ENCODE measurements at places on chromosomes 6 and 20. TPM values are rescaled to one million over a fixed set of nuclear protein-coding genes. Genes with fewer than 3 reads are reported as not detected.

- H3K36me3 ChIP-seq, result no peaks in the 10 kb centered on the region
- H3K4me1 ChIP-seq, result no peaks in the 10 kb centered on the region
Observed at GRCh38 chr20:58923117-58923712, 57.8 kb upstream of the NELFCD start.

The VGLL2 gene
- not detected for total RNA-seq

The CCDC167 gene
- total RNA-seq, result 46.0 TPM

The CST2 gene
- not detected for total RNA-seq

DNA sequence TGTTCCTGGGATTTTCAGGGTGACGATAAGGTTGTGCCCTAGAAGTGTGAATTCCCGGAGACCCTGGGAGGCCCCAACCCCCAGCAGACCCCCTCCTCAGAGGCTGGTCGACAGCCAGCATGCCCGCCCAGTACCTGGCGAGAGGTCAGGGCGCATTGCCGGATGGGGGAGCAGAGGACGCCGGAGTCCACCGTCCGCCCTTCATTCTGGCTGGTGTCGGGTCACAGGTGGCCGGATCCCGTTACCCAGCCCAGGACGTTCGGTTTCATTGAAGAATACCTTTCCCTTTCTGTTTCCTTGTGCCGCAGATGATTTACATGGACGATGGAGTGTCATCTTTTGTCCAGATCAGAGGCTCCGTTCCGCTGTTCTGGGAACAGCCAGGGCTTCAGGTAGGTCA, 61.3 kb downstream of the SYNJ2 start:
- H3K27me3 ChIP-seq, result no peaks in the 10 kb centered on the region
- H3K4me3 ChIP-seq, result no peak overlapping the region
- peaks cover 7% of the 10 kb centered on the region for H3K36me3 ChIP-seq
- no peak overlapping the region for H3K27ac ChIP-seq
- no peak for DNase-seq

The EBF4 gene
- 14.8 TPM for total RNA-seq

DNA sequence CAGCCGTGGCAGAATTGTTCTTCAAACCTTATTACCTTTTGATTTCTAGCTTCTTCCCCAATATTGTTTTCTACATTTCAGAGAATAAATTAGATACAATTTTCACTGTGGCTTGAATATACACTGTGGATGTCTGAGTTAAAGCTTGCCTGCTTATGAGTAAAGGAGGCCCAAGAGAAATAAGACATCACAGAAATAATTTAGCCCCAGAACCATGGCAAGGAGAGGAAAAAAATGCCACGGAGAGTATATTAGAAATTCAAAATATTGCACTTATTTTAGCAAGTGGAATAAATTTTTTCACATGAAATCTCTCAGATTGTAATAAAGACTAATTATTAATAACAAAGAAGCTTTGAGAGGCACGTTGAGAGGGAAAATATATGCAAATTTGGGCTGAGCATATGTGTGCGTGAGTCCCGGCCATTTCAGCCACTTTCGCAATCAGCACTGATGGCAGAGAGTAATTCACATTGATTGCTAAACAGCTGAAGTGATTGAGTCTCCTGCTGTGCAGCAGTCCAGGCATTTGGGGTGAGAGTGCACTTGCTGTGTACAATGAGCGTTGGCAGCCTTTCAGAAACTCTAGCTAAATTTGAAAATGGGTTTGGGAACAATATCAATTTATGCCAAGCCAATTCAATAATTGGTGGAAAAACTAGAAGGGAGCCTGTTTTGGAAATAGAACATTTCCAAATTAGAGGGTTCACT, 596.0 kb downstream of the EPM2A start:
- no peak overlapping the region for H3K4me3 ChIP-seq
- no peaks in the 10 kb centered on the region for H3K36me3 ChIP-seq
- DNase-seq, result no peak
- no peaks in the 10 kb centered on the region for H3K4me1 ChIP-seq
- peaks cover 16% of the 10 kb centered on the region for H3K27me3 ChIP-seq

- no peak for DNase-seq
- H3K4me3 ChIP-seq, result no peak overlapping the region
- no peaks in the 10 kb centered on the region for H3K36me3 ChIP-seq
- no peaks in the 10 kb centered on the region for H3K27me3 ChIP-seq
Observed at GRCh38 chr6:144315981-144316861, 31.1 kb downstream of the UTRN start.

The THEMIS gene
- total RNA-seq, result 44.2 TPM

The EYS gene
- 0.20 TPM for total RNA-seq

- H3K4me1 ChIP-seq, result no peaks in the 10 kb centered on the region
- DNase-seq, result no peak
- no peaks in the 10 kb centered on the region for H3K36me3 ChIP-seq
- no peak overlapping the region for H3K4me3 ChIP-seq
- no peak overlapping the region for H3K27ac ChIP-seq
- no peaks in the 10 kb centered on the region for H3K27me3 ChIP-seq
Observed at GRCh38 chr6:91483415-91484105, 896.7 kb upstream of the MAP3K7 start.

DNA sequence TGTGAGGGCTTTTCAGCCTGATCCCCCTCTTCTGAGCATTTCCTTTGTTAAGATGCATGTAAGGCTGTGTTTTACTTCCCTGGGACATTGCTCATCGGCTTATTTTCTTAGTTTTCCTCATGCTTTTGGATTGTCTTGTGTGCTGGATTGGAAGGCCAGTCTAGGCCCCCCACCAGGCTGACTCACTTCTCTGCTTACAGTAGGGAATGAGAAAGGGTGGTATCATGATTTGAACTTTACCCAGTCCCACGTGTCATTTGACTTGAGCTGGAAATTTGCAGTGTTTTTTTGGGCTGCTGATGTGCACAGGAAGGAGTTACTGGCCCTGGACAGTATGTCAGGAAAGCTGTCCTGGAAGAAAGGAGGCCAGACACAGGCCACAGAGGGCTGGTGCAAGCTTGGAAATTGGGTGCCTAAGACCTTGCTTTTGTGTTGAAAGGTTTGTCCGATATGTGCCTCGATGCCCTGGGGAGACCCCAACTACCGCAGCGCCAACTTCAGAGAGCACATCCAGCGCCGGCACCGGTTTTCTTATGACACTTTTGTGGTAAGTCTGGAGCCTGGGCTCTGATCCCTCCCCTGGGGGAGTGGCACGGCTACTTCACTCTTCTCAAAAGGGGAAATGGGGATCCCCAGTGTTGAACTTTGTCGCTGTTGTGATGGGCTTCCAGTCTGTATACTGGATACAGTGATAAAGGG, 12.8 kb downstream of the RNF114 start:
- DNase-seq, result no peak
- no peak overlapping the region for H3K4me3 ChIP-seq
- peaks cover 15% of the 10 kb centered on the region for H3K4me1 ChIP-seq

The ECT2L gene
- not detected for total RNA-seq

The BPIFB2 gene
- not detected for total RNA-seq

GRCh38 chr20:16930656-16931055, 182.5 kb downstream of the OTOR start:
- no peak overlapping the region for H3K27ac ChIP-seq
- no peak for DNase-seq

The SIGLEC1 gene
- 0.08 TPM for total RNA-seq

DNA sequence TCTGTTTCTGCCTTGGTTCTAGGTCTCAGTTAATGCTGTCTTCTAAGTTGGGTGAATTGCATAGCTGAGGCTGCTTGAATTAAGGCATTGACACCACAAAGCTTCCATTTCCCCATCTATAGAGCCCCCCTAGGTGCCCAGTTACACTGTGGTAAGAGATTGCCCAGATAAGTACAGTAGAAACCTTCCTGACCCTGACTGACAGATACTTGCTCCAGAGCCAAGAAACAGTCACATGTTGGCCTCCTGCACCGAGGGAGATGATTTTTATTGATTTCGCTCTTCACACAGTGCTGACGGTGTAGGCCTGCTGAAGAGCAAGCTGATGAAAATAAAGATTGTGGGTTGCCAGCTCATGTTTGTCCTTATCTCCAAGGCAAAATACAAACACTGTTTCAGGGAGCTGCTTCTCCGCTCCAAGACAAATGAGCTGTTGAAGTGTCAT, 67.9 kb downstream of the TRMT11 start:
- peaks cover 12% of the 10 kb centered on the region for H3K4me1 ChIP-seq
- no peaks in the 10 kb centered on the region for H3K27me3 ChIP-seq
- no peak overlapping the region for H3K27ac ChIP-seq
- H3K4me3 ChIP-seq, result no peak overlapping the region
- DNase-seq, result no peak
- H3K36me3 ChIP-seq, result no peaks in the 10 kb centered on the region

The SLC12A5 gene
- not detected for total RNA-seq

DNA sequence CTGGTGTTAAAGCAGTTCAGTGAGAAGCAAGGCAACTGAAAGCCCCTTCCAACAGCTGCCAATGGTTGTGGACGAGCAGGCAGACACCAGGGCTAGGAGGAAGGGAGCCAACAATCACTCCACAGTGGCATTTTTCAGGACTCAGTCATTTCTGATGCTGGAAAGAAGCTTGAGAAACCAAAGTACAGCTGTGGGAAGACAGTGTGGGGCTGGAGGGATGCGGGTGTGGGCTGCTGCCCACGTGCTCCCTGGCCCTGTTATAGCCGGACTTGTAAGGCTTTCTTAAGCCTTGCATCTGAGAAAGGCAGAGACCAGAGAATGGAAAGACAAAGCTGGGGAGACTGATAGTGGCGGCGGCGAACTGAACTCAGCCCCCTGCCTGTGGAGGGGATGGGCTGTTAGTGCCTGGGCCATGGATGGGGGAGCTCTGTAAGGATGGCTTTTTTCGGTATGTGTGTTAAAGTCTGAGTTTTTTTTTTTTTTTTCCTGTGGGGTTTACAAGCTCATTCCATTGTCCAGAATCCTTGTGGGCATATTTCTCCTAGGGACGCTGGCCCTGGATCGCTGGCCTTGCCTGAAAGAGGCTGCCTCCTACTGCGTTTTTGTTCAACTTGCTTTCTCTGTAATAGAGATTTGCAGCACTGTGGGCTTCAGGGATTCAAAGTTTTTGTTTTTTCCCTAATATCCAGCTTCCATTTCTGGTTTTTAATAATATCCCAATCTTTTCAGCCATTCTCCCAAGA, 91.7 kb downstream of the GJA10 start:
- no peak for DNase-seq
- no peak overlapping the region for H3K4me3 ChIP-seq
- no peaks in the 10 kb centered on the region for H3K27me3 ChIP-seq
- H3K4me1 ChIP-seq, result peaks cover 12% of the 10 kb centered on the region

DNA sequence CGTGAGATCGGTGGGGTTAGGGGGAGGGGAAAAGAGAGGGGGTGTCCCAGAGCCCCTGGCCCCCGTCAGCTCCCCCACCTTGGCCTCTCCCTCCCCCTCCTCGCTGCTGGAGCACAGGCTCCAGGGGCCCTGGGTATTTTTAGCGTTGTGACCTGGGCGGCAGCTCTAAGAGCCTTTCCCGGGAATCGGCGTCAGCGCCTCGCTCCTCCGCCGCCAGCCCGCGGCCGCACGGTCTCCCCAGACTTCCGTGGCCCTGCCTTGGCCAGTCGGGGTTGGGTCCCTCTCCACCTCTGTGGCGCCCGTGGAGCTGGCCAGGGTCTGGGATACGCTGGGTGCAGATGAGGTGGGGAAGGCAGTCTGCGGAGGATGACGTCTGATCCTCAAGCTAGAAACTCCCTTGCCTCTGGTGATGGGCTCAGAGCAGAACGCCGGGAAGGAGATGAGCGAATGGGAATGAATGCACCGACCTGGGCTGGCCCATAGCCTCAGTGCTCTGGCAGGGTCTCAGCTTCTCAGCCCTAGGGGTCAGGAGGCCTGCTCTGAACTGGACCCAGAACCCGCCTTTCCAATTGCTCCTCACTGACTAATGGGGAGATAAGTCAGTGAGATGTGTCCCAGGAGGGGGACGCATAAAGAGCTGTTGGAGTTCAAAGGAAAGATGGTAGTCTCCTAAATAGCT, 883 bp upstream of the DBNDD2 start:
- H3K4me1 ChIP-seq, result peaks cover 12% of the 10 kb centered on the region
- peaks cover under 1% of the 10 kb centered on the region for H3K36me3 ChIP-seq
- H3K27me3 ChIP-seq, result no peaks in the 10 kb centered on the region
- DNase-seq, result no peak
- no peak overlapping the region for H3K27ac ChIP-seq

DNA sequence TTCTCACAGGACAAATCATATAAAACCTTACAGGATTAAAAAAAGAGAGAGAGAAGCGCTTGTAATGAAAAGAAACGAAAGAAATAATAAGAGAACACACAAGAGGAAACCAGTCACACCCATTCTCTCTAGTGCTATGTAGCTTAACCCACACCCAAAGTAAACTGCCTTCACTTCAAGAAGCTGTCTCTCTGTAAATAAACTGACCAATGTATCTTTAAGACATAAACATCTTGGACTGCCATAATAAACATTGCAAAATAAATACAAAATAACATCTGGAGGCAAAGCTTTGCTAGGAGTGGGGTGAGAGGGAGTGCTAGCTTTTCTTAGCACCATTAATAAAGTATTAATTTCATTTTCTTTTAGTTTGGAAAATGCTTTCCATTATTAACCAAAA, 61.6 kb upstream of the RNF146 start:
- H3K27ac ChIP-seq, result no peak overlapping the region
- no peak overlapping the region for H3K4me3 ChIP-seq
- peaks cover 19% of the 10 kb centered on the region for H3K27me3 ChIP-seq
- no peaks in the 10 kb centered on the region for H3K36me3 ChIP-seq
- H3K4me1 ChIP-seq, result no peaks in the 10 kb centered on the region
- DNase-seq, result no peak

The CDH26 gene
- total RNA-seq, result 1.8 TPM

- H3K36me3 ChIP-seq, result peaks cover 3% of the 10 kb centered on the region
- no peaks in the 10 kb centered on the region for H3K27me3 ChIP-seq
- DNase-seq, result no peak
- peaks cover 47% of the 10 kb centered on the region for H3K4me1 ChIP-seq
- H3K27ac ChIP-seq, result peak overlapping the region; percentile 31
Observed at GRCh38 chr6:149057464-149057840, 260.1 kb upstream of the TAB2 start.

GRCh38 chr20:35363190-35363589, 48.6 kb downstream of the UQCC1 start:
- peaks cover 5% of the 10 kb centered on the region for H3K36me3 ChIP-seq
- no peak overlapping the region for H3K4me3 ChIP-seq
- no peak overlapping the region for H3K27ac ChIP-seq
- H3K4me1 ChIP-seq, result peaks cover 13% of the 10 kb centered on the region

- H3K4me3 ChIP-seq, result peak within 1 kb of the TSS; percentile 96
- H3K4me1 ChIP-seq, result peaks cover 48% of the 10 kb centered on the region
- DNase-seq, result peak; percentile 92
- peaks cover 7% of the 10 kb centered on the region for H3K27me3 ChIP-seq
- H3K27ac ChIP-seq, result no peak within 1 kb of the TSS
Observed at GRCh38 chr20:50190251-50191064, at the start of gene CEBPB. TSS of gene CEBPB (plus strand) at chr20:50190830. CDS start at chr20:50191034, 204 bp downstream.

- H3K4me3 ChIP-seq, result no peak overlapping the region
- DNase-seq, result no peak
- no peaks in the 10 kb centered on the region for H3K36me3 ChIP-seq
- no peaks in the 10 kb centered on the region for H3K4me1 ChIP-seq
- no peak overlapping the region for H3K27ac ChIP-seq
Observed at GRCh38 chr20:16752901-16753300, 4.7 kb downstream of the OTOR start.

The PRL gene
- total RNA-seq, result not detected

DNA sequence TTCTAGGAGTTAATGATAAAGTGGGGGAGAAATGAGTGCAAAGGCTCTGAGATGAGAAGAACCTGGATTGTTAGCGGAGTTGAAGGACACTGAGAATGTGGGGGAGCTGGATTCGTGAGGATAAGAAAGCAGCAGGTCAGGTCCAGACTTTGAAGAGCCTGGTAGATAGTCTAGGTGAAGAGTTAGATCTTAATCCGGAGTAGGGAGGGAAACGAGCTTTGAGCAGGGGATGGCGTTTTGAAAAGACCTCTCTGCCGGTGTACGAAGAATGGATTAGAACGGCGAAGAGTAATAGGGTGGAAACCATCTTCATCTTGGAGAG, 487 bp upstream of the PHF20 start:
- peak overlapping the region; percentile 73 for H3K4me3 ChIP-seq

GRCh38 chr20:49858076-49858585, 45.5 kb downstream of the SLC9A8 start:
- H3K36me3 ChIP-seq, result peaks cover 5% of the 10 kb centered on the region
- peaks cover 5% of the 10 kb centered on the region for H3K4me1 ChIP-seq
- no peak for DNase-seq
- no peak overlapping the region for H3K27ac ChIP-seq
- H3K4me3 ChIP-seq, result no peak overlapping the region

Measured in natural killer cell treated with Interleukin-12 subunit alpha and Interleukin-12 subunit beta and Interleukin-15 and Interleukin-18, amount 100 ng/mL, for 72 hours (primary cell).